ENCODE measurements at places on chromosomes 4 and X.

DNA sequence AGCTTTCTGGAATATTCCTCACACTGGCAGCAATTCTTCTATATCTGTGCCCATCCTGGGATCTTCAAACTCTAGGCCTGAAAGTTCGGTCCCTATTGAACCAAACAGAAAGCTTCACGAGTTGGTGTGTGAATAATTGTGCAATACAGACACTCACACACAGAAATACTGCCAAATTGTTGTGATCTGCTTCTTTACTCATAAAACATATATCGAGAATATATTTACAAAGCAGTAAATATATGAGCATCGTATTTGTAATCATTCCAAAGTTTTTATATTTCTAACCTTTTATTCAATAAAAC, 56.6 kb upstream of the BEX4 start:
- no peak for DNase-seq

GRCh38 chr4:8554555-8555100, 25.6 kb upstream of the GPR78 start:
- DNase-seq = no peak

- no peak for DNase-seq
These were observed 16.3 kb downstream of the TAF9B start for GRCh38 chrX:78123190-78123589.

DNA sequence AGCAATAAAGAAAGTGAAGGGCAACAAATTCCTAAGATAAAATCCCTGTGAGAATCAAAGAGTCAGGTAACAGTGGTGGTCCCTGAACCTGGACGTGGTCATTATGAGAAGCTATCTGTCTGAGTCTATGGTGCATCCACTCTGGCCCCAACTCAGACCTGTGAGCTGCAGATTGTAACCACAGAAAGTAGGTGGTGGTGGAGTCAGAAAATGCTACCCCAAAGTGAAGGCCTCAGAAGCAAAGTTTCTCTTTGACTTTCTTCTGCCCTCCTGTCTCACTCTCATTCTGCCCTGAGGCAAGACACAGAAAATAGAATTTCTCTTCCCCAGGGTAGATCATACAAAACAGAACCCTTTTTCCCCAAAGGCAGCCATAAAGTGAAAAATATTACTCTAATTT, 84.1 kb upstream of the NEIL3 start:
- no peak for DNase-seq

- DNase-seq = no peak
These were observed 270.3 kb downstream of the DTHD1 start for GRCh38 chr4:36551697-36552214.

GRCh38 chr4:15586066-15586465, 69.1 kb downstream of the FBXL5 start:
- DNase-seq = peak; percentile 79

GRCh38 chr4:83228231-83228630, 56.4 kb downstream of the COQ2 start:
- peak; percentile 81 for DNase-seq

GRCh38 chrX:16807976-16808542, 21.8 kb downstream of the TXLNG start:
- peak; percentile 59 for DNase-seq

DNA sequence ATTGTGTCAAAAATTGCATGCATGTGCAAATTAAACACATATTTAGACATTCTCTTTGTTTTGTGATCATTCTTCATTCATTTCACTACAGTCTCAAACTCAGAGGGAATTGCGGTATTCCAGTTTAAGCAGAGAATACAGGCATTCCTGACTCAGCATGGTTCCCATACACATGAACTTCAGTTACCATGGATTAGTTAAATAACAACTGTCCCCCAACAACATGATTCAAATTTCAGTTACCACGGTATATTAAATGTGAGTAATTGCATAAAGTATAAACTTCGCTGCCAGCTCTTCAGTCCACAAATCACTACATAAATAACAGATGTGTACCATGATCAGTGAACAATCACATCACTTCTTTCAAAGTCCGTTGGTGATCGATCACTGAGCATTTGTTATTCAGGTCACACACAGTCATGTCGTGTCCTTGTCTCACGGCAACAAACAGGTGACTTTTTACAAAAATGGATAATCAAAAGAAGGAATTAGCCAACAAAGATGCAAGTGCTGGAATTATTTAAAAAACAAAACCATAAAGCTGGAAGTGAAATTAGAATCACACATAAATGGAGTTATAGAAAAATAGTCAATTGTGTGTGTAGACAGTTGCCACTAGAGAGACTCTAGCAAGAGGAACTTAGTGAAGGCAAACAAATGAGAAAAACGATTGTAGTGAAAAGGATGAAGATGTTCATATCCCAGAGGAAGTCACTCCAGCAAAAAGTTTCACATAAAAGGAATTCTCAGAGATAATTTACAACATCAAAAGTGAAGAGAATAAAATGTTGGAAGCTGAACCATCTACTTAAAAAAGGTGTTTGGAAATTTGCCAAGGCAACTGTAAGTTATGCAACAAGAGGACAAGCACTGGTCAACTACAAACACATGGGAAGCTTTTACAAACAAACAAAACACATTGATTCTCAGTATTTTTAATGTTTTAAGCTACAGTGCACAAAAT, 138.6 kb upstream of the SMARCAD1 start:
- no peak for DNase-seq

DNA sequence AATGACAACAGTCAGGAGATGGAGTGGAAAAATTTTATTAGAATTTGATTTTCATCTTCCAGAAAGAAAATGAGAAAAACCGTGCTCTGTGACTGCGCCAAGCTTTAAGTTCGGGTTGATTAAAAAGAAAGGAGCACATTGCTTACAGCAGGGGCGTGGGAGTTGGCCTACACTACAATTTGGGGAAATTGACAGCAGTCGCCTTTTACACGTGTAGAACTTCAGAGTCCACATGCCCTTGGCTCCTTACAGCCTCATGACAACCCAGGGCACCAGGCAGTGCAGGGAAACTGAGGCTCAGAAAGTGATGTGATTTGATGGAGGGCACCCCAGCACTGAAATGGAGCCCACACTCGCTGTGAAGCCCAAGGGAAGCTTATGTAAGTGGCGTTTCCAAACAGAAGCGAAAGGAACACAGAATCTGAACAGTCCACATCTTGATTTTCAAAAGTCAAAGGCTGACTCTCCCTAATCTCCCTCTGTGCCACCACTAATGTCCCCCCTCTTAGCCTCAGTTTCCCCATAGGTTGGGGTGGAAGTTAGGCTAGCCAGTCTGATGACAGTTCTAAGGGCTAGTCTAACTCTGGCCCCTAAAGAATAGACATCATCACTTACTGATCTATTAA, 5.5 kb downstream of the PPP2R2C start:
- DNase-seq = no peak

- DNase-seq = no peak
These were observed 35.7 kb upstream of the ADAM29 start for GRCh38 chr4:174882317-174882992.

- DNase-seq = no peak
These were observed 36.8 kb upstream of the VBP1 start for GRCh38 chrX:155179346-155179997.

DNA sequence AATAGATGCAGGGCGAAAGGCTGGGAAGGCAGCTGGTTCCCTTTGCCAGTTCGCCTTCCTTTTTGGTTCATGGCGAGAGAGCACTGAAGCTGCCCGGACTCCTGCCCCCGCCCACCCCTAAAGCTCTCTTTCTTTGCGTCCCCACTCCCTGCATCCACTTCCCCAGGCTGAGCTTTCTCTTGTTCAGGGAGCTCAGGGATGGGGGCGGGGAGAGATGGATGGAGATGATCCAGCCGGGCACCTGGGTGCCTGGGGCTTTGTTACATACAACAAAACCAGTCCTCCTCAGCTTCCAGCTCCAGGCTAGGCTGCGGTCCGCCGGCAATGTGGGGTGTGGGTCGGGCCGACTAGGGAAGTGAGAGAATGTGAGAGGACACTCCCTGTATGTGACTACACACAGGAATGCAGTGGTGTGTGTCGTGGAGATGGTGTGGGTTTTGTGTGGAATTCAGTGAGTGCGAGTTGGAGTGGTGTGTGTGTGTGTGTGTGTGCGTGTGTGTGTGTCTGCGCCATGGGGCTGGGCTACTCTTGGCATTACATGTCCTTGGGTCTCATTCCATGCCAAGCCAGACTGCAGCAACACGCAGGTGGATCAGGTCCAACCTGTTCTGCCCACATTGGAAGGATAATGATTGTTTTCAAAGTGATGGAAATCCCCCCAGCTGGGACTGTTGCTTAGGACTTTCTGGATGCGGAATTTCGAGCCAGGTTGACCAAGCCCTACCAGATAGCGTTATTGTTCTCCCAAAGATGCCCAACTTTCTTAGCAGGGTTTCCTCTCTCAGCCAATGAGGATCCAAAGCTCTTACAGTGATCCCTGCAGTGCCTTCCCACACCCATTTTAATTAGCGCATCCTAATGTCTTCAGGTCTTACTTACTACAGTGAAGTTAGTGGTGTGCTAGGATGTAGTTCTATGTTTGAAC, 149.4 kb upstream of the CHRDL1 start:
- DNase-seq = no peak

DNA sequence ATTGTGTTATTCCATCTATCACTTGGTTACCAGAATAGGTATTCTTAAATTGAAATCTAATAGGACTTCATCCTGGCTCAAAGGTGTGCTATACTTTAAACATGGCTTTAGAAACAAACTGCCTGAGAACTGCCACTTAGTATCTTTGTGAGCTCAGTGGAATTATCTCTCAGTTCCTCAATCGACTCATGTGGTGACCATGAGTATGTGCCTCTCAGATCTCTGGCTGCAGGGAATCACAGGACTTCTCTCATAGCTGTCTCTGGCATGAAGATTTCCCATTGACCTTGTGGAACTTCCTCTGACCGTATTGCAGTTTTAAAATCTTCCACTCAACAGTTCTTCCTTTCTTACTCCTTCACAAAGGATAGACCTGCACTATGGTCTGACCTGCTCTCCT, 681.9 kb upstream of the BOD1L1 start:
- peak; percentile 79 for DNase-seq

- DNase-seq = peak; percentile 11
These were observed 1.1 kb upstream of the DKK2 start for GRCh38 chr4:107037199-107037584.

GRCh38 chr4:128793859-128794672, 15.4 kb upstream of the JADE1 start:
- DNase-seq = peak; percentile 14

GRCh38 chrX:124117325-124117724, 155.8 kb downstream of the STAG2 start:
- no peak for DNase-seq

DNA sequence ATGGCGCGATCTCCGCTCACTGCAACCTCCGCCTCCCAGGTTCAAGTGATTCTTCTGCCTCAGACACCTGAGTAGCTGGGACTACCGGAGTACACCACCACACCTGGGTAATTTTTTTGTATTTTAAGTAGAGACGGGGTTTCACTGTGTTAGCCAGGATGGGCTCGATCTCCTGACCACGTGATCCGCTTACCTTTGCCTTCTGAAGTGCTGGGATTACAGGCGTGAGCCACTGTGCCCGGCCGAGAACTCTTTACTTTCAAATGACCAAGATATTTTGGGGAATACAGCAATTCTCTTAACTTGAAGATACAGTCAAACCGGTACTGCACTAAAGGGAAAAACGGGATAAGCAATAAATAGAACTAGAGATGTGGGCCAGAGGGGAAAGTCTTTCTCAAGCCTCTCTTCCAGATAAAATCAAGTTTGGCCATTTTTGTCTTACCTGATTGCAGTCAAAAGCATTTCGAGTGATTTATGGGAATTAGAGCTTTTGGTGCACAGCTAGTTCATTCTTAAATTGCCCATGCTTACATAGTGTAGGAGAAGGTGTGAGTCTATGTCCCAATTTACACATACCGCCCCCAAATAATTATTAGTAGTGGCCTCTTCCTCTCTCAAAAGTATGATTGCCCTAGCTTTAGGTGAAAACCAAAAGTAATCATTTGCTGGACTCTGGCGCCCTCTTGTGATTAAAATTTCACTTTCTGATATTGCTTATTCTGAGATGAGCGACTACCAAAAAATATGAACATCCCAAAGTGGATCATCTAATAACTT, 53.2 kb upstream of the ABCG2 start:
- peak; percentile 72 for DNase-seq

DNA sequence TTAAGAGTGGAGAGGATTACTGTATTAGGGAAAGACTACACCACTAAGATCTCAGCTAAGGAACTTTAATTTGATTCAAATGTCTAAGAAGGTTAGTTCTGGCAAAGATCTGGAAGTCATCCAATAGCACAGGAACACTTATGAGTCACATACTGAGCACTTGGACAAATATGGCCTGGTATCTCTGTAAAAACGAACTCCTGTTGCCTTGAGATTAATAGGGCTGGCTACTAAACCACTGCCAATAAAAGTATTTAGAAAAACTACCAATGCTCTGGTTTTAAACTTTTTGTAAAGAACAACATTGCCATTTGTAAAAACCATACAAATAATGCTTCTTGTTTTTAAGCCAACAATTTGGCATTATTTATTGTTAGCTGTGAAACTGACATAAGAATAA, 70.5 kb downstream of the SEC24D start:
- no peak for DNase-seq

DNA sequence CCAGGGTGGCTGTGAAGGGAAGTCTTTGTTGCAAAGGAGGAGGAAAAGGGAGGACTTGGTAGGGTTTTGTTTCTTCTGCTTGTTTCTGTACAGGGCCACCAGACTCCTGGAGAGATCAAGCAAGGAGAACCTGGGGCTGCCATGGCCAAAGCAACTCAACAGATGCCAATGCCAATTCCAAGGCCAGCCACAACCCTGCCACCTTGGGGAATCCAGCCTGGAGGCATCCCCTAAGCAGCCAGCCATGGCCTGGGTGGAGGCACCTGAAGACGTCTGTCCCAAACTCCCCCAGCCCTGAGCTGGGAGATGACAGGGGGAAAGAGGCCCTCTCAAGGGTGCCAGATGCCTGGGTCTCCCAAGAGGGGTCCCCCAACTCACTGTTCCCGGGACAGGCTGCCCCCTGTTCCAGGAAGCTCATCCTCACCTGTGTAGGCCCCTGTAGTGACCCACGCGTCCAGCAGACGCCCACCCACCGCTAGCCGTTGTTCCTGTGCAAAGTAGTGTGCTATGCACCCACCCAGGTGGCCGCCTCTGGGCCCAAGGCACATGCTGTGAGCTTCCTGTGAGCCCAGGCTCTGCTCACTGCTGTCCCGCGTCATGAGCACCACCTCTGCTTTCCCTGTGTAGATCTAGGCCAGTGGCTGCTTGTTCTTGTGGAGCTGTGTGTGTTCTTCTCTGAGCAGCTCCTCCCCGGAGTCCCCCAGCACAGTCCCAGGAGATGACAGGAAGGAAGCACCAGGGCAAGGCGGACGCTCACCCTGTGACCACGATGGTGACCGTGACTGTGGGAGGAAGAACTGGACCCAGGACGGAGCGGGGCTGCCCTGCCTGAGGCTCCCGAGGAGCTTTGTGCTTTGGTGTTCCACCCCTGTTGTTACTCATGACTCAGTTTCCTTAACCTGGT, 3.2 kb downstream of the PNMA3 start:
- DNase-seq = no peak

DNA sequence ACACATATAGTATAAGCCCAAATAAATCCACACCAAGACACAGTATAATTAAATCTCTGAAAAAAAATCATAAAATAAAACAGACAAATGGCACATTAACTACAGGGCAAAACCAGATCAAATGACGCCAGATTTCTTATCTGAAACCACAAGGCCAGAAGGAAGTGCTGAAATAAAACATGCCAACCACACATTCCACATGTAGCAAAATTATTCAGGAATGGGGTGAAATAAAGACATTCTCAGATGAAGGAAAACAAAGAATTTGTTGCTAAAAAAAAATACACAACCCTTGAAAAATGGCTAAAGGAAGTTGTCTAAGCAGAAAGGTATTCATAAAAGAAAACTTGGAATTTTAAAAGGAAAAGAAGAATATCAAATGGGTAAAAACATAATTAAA, 4.5 kb upstream of the DCAF12L1 start:
- no peak for DNase-seq
